ENCODE measurements at places on chromosomes 16 and 17. TPM values are rescaled to one million over a fixed set of nuclear protein-coding genes. Genes with fewer than 3 reads are reported as not detected.

- DNase-seq = no peak
Measured at GRCh38 chr17:45008216-45008615, 40.1 kb upstream of the C1QL1 start.

GRCh38 chr16:81831722-81832126 lies 52.6 kb downstream of the PLCG2 start:
- DNase-seq = no peak

The EMP2 gene
- 13.0 TPM for total RNA-seq

The ASPHD1 gene
- 7.8 TPM for total RNA-seq
